ENCODE measurements at places on chromosomes 4 and X.

DNA sequence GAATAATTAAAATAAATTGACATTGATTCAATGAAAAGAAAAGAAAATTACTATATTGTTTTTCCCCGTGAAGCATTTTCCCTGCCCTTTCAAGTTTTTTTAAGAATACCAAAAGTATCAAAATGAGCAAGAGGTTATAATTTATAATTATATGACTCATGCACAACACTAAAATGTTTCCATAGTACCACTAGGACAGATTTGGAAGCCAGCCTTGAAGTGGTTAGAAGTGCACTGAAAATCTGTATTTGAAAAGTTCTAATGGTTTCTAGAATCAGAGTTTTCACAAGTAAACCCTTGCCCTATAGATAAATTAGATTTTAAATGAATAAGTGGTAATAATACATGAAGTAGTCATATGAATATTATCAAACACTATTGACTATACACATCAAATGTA lies 140.9 kb downstream of the HNRNPD start:
- no peak for DNase-seq

- peak; percentile 17 for DNase-seq
Observed at GRCh38 chr4:173168396-173169177, at the start of gene GALNT7. Gene GALNT7 (plus strand): TSS chr4:173168811. CDS start chr4:173168836, 25 bp downstream.

DNA sequence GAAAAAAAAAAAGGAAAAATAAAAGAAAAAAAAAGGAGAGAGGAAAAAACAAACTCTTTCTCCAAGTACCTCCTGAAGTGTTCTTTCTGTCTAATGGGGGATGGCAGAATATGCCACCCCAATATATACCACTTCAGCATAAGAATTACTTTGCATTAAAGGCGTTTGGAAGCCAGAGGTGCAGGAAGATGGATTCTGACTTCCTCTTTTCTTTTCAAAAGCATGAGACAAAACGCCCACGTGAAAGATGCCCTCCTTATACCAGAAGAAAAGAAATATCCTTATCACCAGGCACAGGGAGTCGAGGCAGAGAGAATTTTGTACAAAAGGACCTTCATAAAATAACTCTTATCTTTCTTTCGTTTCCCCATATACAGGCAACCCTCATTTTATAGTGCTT lies 40.9 kb downstream of the COX18 start:
- no peak for DNase-seq

DNA sequence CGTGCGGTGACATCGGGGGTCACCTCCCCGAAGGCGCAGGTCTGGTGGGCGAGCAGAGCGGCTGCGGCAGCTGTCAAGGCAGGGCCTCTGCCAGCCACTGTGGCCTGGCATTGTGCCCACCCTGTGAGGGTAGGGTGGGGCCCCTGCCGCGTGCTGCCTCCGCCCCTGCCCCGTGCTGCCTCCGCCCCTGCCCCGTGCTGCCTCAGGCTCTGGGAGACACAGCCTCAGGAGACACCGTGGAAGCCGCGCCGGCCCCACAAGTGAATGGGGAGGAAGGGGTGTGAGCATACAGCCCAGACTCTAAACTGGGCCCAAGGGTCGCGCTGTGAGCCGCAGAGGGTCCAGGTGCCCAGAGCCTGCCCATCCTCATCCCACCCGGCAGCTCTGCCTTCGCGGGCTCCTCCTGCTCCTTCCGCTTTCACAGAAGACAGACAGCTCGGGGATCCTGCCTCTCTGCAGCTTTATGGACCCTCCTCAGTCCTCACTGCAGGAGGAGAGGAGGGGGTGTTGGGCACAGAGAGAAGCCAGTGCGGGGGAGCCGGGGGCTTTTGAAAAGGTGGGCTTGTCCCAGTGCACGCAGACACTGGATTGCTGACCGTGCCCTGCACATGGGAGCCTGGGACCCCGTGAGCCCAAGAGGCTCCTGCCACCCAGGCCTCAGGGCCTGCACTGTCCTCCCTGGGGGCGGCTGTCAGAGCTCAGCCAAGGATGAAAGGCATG lies 27.4 kb downstream of the PCGF3 start:
- no peak for DNase-seq

GRCh38 chr4:26557164-26557563 lies 26.7 kb upstream of the TBC1D19 start:
- DNase-seq, result no peak
